Activated CD4-positive, alpha-beta memory T cell treated with anti-CD3 and anti-CD28 coated beads, Interleukin-2, amount 10 ng/mL, durations not matched to agents 7 days and 5 days (primary cell): ENCODE measurements at places on chromosomes 6 and 20. TPM values are rescaled to one million over a fixed set of nuclear protein-coding genes. Genes with fewer than 3 reads are reported as not detected.

CST9L gene
- total RNA-seq = not detected

DNA sequence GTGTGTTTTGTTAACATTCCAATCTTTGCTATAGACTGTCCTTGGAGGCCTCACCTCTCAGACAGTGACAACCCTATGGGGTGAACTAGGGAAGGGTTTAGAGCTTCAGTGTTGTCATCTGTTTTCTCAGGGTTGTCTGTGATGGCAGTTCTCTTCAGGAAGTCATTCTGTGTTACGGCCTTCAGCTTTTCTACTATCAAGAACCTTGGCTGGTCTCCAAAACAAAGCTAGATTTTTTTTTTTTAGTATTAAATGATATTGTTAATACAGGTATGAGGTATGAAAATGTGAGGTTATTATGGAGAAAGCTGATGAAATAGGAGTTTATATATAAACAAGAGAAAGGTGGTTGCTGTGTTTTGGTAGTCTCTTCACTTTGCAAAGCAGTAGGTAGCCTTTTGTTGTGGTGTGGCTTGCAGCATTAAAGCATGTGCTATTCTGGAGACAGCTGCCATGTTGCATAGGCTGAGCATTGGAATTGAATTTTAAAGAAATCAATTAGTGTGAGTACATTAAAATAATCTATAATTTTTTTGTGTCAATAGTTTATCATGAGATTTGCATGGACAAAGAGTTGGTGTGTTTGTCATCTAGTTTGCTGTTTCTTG is 162.6 kb downstream of the CARMIL1 start:
- no peak for DNase-seq

- DNase-seq = no peak
These were observed 151.7 kb upstream of the DST start for GRCh38 chr6:56794421-56794820.

GRCh38 chr20:58160451-58161061 is 67.9 kb downstream of the ANKRD60 start:
- DNase-seq = no peak

GRCh38 chr20:1299522-1299921 is 29.4 kb downstream of the SDCBP2 start:
- peak; percentile 47 for DNase-seq

DNA sequence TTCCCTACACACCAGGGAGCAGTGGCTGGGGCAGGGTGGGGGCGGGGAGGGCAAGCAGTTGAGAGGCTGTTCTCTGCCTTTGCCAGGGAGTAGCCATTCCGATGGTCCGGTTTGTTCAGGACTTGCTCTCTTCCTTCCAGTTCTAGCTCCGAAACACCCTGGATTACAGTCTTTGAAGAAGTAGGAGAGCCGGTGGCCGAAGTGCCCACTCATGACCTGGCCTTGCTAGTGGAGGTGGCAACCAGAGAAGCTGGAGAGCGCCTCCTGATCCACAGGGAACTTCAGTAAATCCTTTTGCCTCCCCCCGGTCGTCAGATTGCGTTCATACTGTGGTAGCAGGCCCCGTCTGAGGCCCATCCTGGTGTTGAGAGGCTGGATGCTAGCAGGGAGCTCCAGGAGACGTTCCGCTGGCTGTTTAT is 92.8 kb downstream of the ARID1B start:
- DNase-seq = no peak

GRCh38 chr6:75281653-75282052 is 2.9 kb downstream of the TMEM30A start:
- no peak for DNase-seq

GRCh38 chr20:45826381-45827019 is 612 bp downstream of the TNNC2 start:
- DNase-seq = no peak

- no peak for DNase-seq
These were observed 1.9 kb downstream of the FAM135A start for GRCh38 chr6:70415247-70415646.

DNA sequence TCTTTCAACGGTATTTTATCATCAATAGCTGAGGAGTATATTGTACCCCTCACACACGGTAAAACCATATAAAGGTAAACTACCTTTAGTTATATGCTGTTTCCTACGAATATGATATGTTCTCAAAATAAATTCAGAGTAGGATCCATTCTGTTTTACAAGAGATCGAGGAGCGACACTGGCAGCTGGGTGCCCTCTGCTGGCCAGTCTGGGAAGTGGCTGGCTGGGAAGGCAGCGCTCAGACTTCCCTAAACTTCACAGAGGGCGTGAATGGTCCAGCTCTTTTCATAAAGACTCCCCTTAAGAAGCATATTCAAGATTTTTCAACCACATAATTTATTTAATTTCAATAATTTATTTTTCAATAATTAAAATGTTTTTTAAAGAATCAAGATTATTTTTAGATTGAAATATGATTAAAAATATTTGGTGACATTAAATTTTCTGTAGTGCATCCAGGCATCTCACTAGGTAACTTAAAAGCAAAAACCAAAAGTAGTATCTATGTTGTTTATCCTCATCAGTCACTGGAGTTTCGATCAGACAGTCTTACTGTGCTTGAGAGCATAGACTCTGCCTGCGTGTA is 187.5 kb upstream of the PDE10A start:
- DNase-seq = peak; percentile 60

GRCh38 chr20:62835931-62836861 is 19.3 kb downstream of the COL9A3 start:
- DNase-seq = no peak

DNA sequence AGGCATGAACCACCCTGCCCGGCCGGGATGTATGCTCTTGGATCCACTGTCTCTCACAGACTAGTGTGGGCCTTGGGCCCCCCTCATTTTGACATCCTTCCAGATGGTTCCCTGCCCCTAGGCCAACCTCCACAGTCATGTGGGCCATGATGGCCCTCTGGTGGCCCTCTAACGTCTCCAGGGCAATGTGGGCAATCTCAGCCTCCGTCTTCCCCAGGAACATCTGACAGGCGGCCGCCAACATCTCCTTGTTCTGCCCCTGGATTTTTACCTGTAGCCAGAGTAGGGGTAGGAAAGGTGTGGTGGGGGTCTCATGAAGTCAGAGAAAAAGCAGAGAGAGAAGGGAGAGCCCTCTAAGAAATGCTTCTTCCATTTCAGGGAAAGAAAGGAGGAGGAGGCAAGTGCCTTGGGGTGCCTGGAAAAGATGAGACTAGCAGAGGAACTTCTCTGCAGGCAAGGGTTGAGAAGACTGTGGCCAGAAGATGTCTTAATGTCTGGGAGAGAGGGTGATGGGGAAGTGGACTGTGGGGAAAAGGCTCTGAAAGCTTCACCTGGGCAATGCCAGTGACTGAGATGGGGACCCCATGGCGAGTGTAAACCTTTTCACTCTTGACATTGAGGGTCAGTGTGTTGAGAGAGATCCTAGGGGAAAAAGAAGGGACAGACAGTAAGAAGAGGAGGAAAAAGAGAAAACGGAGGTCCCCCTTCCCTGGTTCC is 1.3 kb downstream of the FLOT1 start:
- DNase-seq = no peak

GRCh38 chr6:52739627-52740026 is 23.6 kb downstream of the GSTA2 start:
- DNase-seq = no peak
